ENCODE measurements at places on chromosomes 1 and 21.

DNA sequence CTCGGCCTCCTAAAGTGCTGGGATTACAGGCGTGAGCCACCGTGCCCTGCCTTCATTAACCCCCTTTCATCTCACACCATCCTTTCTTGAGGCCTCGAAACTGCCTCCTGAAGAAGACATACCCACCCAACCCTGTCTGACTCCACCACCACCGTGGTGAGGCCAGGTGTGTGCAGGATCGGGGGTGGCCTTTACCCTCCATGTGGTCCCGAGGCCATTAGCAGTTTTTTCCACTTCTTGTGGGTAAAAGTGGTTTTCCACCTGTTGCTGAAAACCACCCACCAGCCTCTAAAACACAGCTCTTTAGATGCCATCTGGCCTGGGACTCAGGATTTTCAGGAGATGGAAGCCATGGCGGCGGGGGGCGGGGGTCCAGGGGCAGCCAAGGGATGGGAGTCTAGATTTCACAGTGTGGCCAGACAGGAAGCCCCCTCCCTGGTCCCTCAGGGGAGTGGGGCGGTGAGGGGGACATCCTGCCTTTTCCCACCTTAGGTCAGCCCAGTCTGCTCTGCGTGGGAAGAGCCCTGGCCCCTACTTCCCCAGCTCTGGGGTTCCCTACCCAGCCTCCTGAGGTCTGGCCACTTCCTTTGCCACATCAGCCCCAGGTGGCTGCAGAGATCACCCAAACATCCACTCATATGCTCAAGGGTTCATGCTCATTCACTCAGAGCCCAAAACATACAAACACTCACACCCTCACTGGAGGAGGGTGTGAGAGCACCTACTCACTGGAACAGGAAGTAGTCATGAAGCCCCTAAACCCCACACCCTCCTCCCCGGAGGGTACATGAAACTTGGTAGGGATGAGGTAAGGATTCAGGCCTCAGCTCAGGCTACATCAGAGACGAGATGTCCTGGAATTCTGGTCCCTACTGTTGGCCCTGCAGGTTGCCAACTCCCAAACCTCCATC lies 2.3 kb downstream of the FGR start:
- DNase-seq: no peak

DNA sequence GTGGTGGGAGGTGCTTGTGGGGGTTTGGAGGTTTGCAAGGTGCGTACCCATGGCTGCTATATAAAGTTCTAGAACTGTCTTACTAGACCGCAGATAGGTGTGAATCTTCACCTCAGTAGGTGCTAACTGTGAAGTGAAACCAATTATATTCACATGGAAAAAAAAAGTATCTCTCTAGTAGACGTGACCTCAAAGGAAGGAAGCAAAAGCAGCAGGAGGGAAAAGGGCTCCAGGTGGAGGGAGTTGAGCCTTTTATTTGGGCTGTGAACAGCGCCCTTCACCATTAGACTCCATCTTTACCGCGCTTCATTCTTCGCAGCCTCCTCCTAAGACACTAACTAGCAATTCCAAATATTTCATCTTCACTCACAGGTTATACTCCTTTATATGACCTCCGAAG lies 129.8 kb downstream of the TBX19 start:
- DNase-seq: no peak

DNA sequence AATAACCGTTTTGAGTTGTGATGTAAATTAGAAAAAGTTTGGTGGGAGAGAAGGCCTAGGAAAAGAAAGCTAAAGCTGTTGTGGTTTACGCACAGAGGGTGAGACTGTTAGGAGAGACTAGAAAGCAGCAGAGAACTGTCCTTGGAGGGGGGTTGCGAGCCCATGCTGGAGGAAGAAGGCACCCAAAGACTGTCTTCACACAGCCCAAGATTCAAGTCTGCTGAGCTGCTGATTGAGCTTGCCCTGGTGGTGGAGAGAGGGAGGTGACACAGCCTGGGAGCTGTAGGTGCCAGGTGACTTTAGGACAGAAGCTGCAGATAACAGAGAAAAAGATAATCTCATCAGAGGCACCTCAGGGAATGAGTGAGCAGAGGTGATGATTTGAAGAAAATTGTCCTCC lies 18.3 kb upstream of the TLR5 start:
- no peak for DNase-seq

DNA sequence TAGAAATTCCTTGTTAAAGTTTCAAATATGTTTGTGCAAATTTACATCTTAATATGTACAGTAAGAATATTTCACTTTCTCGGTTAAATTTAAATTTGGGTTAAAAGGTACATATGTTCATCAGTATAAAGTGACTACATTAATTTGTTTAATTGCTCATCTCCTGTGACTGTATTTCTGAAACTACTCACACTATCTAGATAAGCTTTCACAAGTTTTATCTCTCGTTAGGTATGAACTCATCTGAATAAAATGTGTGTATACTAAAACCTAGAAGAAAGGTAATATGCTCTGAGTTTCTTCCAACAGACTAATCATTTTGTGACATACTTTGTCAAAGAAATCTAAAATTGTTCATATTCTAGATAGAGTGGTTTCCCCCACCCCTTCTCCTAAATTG lies 150.7 kb downstream of the PATJ start:
- DNase-seq: no peak

- DNase-seq: no peak
These were observed 607.3 kb downstream of the NCAM2 start for GRCh38 chr21:21605521-21605920.

DNA sequence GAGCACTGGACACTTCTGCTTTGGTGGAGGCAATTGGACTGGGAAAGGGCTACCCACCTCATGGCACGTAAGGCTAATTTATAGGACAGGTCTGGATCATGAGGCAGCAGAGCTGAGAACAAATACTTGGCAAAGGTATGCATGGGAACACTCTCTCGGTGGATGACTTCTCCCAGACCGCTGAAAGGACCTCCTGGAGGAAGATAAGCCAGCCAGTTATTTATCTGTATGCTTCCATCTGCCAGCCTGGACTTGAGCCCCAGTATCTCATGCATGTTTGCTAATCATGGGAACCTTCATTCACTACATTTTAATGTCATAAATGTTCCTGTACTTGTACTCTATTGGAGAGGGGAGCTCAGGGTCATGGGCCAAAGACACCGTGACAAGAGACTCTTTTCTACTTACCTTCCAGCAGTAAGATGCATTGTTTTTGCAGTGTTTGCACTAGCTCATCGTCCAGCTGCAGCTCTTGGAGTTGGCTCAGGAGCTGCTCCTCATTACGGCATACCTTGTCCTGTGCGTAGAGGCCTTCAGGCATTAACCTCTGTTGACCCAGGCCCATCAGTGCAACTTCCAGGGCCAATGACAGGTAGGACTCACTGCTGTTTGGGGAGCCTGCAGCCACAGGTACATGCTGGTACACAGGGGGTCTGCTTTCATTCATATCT lies 23.7 kb downstream of the UROD start:
- DNase-seq: no peak

DNA sequence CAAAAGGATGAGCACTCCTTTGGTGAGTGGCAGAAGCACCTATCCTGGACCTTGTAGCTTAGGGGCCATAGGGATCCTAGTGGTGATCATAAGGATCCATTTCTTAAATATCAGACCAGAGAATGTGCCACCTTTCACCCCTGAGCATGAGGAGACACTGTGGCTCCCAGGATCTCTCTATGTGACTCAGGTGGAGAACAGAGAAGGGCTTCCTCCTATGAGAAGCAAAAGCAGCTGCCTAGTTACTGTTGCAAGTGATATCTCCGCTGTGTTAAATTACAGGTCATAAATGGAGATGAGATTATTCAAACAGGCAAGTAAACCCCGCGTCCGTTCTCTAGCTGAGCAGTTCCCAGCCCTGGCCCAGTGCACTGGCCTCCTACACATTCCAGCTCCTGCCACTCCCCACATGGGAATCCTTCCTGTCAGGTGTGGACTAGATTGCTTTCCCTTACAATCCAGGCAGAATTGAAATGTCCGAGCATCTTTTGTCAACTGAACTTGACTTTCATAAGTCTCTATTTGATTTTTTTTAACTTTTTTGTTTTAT lies 26.3 kb downstream of the CLEC20A start:
- no peak for DNase-seq

- DNase-seq: no peak
These were observed 19.0 kb upstream of the CYP4A11 start for GRCh38 chr1:46960250-46960649.

GRCh38 chr1:214123061-214123784 lies 135.4 kb downstream of the PROX1 start:
- peak; percentile 20 for DNase-seq

- DNase-seq: no peak
These were observed 82.5 kb downstream of the ST3GAL3 start for GRCh38 chr1:43789604-43790550.

- no peak for DNase-seq
These were observed 200.6 kb downstream of the ADGRL2 start for GRCh38 chr1:82001345-82001744.

DNA sequence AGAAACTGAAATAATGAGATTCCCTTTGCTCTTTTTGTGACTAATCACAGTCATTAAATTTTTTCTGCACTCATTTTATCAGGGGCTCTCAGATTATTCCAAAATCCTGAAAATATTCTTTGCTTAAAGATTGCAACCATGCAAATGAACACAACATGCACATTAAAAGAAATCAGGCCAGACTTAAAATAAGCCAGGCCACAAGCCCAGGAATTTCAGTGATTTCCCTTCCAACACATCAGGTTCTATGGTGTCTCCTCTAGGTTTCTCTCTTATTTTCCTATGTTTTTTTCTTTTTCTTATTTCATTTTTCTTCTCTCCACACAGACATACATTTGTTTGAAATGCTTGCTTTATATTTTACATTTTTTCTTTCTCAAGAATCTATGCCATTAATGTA lies 65.3 kb downstream of the NIBAN1 start:
- DNase-seq: no peak

DNA sequence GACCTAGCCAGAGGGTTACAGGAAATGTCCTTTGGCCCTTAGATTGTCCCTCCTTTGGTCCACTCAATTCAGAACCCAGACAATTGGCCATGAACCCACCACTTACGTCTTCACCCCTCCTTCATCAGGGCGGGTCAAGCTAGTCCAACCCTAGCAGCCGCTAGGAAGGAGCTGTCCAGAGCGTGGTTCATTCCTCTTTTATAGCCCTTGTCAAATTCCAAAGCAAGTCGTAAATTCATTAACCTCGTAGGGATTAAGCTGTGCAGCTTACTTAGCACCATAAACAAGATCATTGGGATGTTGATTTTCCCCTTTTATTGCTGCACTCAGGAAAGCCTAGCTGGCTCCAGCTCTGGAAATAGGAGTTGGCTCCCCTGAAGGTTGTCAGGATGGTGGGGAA lies 90.1 kb downstream of the TMEM53 start:
- DNase-seq: no peak

All from NCI-H524 (cell line).